Uterus (tissue), 4 donors: ENCODE measurements at places on chromosomes 4 and X.

- DNase-seq: no peak
These were observed 587 bp downstream of the TACC3 start for GRCh38 chr4:1721666-1722550.

DNA sequence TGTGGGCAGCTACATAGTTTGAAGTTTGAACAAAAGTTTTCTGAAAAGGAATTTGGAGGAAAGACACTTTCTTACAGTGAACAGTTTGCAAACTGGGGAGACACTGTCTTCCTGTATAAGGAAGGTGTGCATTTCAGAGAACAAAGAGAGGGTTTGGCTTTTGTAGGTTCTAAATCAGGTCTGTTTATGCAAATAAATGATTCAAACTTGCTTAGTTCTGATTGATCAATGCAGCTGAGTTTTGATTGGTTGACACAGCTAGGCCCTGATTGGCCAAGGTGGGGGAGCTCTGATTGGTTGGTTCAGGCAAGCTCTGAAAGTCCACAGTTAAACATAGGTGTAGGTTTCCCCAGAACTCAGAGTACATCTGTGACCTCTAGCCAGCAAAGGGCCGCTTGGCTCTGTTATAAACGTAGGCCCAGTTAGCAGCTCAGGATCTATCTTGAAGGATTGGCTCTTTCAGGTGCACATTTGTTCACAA is 63.0 kb upstream of the ENPP6 start:
- DNase-seq: no peak

GRCh38 chrX:2172359-2172758 is 328.4 kb downstream of the DHRSX start:
- no peak for DNase-seq

- DNase-seq: no peak
These were observed 27.5 kb upstream of the GPR78 start for GRCh38 chr4:8552581-8553205.
